Activated CD4-positive, alpha-beta memory T cell treated with anti-CD3 and anti-CD28 coated beads for 36 hours (primary cell): ENCODE measurements at places on chromosomes 13 and 19. TPM values are rescaled to one million over a fixed set of nuclear protein-coding genes. Genes with fewer than 3 reads are reported as not detected.

KLK12 gene
- not detected for total RNA-seq

CACNG7 gene
- total RNA-seq = not detected

SIGLEC5 gene
- total RNA-seq = not detected

MKNK2 gene
- 143 TPM for total RNA-seq

GRCh38 chr13:41720839-41721561, 239.9 kb downstream of the VWA8 start:
- DNase-seq = no peak

DNA sequence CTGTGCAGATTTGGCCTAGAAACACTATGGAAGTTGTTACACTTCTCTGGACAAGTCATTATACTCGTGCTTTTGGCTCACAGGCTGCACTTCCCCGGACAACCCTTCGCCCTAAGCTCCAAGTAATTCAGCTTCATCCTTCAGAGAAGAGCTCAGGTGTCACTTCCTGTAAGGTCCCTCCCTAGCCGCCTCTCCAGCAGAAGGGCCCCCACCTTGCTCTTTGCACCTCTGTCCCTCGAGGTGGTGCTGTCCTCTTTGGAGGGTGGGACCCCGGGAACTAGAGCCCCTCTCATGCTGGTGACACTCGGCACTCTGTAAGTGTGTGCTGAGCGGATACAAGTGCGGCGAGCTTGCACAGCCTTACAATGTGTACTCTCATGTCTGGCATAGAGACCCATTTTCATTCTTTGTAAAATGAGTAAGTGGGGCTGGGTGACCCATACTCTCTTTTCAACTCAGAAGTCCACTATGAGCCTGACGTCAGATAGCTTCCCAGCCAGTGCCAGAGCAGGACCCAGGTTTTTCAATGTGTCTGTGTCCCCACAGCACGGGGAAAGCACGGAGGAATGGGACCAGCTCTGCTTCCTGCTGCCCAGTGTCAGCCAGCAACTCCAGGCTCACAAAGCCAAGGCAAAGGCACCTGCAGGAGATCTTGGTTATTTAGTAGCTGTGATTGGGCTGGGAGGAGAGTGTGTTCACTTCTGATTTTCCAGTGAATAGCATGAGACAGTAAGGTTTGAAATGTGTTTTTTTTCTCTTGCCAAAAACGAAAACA, 26.9 kb downstream of the CHAMP1 start:
- DNase-seq = no peak

DNA sequence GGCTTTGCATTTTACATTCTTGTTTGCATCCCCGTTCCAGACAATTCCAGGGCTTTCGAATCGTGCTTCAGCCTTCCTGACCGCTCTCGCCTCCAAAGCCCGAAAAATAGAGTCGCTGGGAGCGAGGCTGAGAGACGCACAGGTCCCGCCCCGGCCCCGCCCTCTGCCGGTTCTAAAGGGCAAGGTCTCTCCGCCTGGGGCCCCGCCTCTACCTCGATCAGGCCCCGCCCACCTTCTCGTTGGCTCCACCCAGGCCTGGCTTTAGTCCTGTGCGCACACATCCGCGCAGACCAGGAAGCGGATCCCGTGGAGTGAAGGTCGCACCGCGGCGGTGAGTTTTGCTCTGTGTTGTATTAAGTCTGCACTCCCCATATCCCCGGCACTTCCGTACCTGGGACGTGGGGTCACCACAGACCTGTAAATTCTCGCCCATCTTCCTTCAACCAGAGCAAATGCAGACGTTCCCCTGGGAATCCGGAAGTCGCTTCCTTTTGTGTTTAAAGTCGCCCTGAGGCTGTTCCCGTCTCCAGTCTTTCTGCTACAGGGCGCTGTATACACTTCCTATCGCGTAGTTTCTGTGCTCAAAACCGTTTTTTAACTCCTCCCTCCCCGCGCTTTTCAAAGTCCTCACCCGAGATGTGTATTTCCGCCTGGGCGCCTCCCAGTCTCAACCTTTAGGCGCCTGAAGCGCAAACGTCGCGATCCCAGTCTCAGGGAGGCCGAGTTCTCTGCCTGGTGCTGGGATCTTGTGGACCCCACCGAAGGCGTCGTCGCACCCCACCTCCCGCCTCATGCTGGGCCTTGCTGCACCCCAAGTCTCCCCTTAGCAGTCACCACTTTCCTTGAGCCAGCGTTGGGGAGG, at the start of gene ZNF701:
Gene ZNF701 (plus strand): TSS at position 288 of the 862 bp plus-strand sequence. CDS start 3,861 bp downstream, outside the sequence.
- peak; percentile 98 for DNase-seq

GRCh38 chr19:45069056-45069455, 7.2 kb downstream of the ZNF296 start:
- no peak for DNase-seq

GRCh38 chr19:40466219-40466984, 399 bp upstream of the SPTBN4 start:
- DNase-seq = peak; percentile 90

DNA sequence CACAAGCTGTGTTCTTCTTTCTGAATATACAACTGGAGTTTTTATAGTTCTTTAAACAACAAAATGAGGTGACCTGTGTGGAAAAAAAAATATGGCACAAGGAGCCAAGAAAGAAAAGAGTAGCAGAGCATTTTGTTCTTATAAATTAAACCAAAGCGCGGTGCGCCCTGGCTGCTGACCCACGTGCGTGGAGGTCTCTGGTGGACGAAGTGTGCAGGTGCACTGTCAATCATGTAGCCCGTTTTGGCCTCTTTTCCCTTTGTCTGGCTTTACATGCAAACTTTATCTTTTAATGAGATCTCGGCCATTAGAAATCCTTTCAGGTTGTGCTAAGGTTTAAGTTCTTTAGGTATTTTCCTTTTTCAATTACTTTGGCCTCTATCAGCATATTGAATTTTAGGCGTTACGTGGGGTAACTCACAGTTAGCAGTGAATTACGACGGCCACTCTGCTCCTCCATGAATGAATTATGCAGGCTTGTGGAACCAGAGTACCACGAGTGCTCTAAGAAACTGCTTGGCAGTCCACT, 443.9 kb upstream of the SLC10A2 start:
- DNase-seq = no peak

- no peak for DNase-seq
Measured at GRCh38 chr19:56727677-56728076, 56.1 kb upstream of the ZNF835 start.

GRCh38 chr19:29971002-29971401, 29.0 kb downstream of the URI1 start:
- DNase-seq = no peak

GRCh38 chr19:38869836-38870607, 8.1 kb downstream of the RINL start:
- peak; percentile 94 for DNase-seq

- peak; percentile 45 for DNase-seq
Measured at GRCh38 chr13:30158774-30159445, 148.4 kb downstream of the KATNAL1 start.

DNA sequence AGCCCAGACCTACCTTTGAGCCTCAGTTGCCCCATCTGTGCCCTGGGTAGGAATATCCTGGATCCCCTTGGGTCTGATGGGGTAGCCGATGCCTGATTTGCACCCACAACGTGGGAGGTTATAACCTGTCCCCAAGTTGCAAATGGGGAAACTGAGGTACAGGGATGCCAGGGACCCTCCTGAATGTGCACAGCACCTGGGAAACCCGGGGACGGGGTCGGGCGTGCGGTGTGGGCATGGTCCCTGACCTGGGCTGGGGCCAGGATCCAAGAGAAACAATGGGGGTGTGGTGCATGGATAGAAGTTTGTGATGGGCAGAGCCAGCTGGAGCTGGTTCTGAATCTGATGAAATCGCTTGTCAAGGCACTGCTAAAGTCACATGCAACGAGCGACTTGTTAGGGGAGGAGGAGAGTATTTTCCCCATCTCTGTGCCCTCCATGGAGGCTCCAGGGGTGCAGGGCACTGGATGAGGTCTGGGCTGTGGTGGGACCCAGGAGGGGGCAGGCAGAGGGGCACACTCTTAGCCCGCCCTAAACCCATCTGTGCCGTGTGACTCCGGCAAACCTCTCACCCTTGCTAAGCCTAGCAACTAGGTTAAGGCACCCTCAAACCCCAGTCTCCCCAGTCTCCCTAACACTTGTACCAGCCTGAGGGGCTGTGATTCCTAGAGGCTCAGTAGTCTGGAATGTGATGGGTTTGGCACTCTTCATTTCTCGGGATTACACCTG, 749 bp downstream of the GDF15 start:
- no peak for DNase-seq

DNA sequence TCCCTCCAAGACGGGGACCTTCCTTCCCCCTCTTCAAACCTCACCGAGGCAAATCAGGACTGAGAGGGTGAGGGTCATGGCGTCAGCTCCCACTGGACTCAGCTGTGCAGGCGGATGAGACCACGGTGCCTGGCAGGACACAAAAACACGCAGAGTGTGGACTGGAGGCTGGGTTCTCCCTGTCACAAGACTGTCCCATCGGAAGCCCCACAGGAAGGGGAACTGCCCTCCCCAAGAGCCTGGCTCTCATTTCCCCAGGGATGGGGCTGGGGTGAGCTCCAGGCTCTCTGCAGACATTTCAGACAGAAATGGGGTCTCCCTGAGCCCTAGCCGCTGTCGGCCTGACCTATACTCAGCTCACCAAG, at the start of gene LILRB5:
Gene LILRB5 (minus strand): TSS at position 158 of the 365 bp plus-strand sequence. CDS start 80 bp downstream, at position 78.
- DNase-seq = no peak

DNA sequence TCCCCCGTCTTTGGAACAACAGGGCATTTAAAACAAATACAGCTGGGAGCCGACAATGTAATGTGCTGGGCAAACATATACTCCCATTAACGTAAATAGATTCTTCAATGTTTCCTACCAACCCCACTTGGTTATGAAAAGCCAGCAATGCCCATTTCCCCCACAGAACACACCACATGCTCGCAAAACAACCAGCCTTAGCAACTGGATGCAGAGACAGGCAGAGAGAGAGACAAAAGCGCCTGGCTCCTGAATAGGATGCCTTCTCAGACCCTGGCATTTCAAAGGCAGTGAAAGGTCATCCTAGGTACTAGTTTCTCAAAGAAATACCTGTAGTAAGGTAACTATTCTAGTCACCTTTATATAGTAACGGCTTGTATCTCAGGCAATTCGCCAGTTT, 462.9 kb downstream of the ITGBL1 start:
- DNase-seq = no peak

DNA sequence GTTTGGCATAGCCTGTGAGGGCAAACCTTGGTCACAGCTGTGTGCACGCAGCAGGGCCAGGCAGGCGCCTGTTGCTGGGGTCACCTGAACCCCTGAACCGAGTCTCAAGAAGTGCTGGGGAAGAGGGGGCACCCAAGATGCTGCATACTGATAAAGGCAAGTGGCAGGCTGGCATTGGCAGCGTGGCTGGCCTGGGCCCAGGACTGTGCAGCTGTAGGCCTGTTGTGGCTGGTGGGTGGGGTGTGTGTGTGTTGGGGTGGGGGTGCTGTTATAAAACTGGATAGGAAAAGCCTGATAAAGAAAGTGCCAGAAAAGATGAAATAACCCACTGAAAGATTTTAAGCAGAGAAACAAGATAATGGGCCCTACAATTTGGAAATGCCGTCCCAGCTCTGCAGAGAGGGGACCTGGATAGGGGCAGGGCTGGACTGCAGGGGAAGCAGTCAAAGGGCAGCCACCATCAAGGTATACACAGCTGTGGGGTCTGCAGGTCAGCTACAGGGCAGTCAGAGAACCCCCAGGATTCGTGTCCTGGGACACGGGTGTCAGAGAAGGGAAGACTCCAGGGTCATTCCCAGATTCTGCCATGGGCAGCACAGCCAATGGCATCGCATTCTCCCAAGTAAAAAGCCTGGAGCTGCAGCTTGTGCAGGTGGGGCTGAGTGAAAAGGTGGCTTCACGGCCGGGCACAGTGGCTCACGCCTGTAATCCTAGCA, 33.2 kb downstream of the CILP2 start:
- no peak for DNase-seq

DNA sequence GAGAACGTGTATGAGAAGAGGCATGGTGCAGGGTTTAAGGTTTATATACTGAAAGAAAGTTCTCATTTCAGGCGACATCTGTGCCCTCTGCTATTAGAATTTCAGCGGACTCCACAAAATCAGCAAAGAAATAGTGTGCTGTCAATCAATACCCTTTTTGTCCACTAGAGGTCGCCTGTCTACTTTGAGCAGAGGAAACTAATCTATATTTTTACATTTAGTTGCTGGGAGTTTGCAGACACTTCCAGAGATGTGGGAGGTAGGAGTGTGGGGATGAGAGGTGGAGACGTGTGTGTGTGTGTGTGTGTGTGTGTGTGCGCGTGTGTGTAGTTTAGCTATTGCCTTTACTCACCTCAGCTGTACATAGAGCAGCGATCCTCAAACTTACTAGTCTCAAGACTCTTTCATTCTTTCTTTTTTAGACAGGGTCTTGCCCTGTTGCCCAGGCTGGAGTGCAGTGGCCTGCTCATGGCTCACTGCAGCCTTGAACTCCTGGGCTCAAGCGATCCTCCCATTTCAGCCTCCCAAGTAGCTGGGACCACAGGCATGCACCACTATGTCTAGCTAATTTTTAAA, 9.7 kb downstream of the INAFM1 start:
- DNase-seq = no peak
